ENCODE measurements at places on chromosomes 5 and 9.

- DNase-seq = no peak
Observed at GRCh38 chr9:68473790-68474189, 66.9 kb downstream of the TMEM252 start.

- no peak for DNase-seq
Observed at GRCh38 chr5:159386028-159386711, 55.9 kb upstream of the IL12B start.

- peak; percentile 27 for DNase-seq
Observed at GRCh38 chr9:131627648-131628458, 82.5 kb downstream of the PRRT1B start.

GRCh38 chr5:71600783-71601182 is 13.6 kb downstream of the MCCC2 start:
- DNase-seq = no peak

GRCh38 chr5:126030698-126031097 is 392.5 kb upstream of the GRAMD2B start:
- DNase-seq = no peak

GRCh38 chr5:139108063-139108824 is 89.9 kb downstream of the SIL1 start:
- no peak for DNase-seq

DNA sequence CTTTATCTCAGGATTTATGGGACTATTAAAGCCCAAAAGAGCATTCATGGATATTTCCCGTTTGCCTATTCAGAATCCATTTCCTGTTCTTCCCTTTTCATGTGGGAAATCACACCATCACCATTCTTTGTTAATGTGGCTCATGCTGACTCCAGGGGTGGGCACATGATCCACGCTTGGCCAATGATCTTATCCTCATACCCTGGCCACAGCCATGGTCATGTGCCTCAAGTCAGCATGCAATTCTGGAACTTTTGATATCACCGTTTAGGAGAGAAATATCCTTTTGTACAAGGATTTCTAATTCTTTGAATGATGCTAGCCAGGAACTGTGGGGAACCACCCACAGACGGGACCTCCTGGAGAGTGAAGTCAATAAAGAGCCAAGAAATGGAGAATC is 272.2 kb downstream of the PRELID2 start:
- no peak for DNase-seq

DNA sequence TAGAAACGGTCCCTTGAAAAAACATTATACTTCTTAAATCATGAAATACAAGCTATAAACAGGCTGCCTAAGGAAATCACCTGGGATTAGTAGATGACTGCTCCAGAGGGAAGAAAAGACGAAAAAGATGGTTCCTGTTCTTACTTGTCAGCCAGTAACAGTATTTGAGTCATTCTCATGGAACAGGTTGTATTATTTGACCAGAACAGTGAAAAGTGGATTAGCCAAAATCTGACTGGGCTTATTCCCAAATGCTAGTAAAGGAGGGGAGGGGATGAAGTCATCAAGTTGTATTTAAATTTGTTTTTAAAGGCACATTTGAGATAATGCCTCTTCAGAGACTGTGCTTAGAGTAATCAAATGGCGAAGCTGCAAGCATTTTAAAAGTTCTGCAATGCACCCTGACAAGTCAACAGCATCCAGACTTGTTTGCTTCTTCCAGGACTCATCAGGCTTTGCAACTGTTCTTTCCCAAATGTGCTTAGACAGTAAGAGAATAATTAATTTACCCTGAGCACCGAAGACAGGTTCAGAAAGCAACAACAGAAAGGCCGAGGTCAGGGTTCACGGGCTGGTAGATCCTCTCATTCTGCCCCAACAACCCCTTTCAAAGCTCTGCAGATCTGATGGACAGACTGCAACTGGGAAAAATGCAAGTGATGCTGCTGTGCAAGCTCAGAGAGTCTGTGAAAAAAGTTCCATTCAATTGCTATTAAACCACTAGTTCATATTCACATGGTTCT is 800.6 kb downstream of the KCTD16 start:
- DNase-seq = no peak

DNA sequence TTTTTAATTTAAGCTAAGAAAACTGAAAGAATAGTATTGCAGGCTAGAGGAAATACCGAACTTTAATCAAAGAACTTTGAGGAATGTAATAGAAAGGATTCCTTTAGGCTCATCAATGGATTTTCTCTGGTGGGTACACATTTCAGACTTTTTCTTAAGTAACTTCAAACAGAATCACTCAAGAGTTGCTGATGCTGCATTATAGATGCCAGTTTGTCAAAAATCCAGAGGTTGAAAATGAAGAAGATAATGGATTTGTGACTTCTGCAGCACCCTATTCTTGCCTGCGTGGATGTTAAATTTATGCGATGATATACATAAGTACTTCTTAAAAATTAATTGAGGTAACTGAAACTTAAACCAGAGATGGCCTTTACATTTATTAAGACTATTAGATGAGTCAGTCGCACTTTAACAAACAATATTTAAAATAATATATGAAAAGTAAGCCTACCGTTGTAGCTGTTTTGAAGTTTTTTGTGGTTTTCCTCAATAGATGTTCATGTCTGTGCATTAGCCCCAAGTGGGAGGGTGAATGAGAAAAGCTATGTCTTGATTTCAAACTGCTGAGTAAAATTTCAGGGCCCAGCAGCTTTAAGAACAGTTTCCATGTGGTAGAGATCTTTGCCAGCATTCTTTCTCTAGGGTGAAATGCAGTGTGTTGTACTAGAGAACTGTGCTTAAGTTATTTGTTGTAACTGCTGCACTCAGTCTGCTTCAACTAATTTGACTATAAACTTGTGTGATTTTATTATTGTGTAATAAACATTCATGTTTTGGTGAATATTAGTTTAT is at the start of gene OGN:
Gene OGN, minus strand, starts transcription at position 537 of the 795 bp plus-strand sequence. CDS start 1,171 bp downstream, outside the sequence.
- no peak for DNase-seq

GRCh38 chr5:65923339-65923738 is 3.0 kb upstream of the ERBIN start:
- no peak for DNase-seq

DNA sequence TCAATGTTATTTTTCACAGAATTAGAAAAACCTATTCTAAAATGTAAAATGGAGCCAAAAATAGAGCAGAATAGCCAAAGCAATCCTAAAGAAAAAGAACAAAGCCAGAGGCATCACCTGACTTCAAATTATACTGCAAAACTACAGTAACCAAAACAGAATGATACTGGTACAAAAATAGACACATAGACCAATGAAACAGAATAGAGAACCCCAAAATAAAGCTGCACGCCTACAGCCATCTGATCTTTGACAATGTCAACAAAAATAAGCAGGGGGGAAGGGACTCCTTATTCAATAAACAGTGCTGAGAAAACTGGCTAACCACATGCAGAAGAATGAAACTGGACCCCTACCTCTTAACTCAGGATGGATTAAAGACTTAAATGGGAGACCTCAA is 65.8 kb upstream of the PDE4D start:
- no peak for DNase-seq

DNA sequence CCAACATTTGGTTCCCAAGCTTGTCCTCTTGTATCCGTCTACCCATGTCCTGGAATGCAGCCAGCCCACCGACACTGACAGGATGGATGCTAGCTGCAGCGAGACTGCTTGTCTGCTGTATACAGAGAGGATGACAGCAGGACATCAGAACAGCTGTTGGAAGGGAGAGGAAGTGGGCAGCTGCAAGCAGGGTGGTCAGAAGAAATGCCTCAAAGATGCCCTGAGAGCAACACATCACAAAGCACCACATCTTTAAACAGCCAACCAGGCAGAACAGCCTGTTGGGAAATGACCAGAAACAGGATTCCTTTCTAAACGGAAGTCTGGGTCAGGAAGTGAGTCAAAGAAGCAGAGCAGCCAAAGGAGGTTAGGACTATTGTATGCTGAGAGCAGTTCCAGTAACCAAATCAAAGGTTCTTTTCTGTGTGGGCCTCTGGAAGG is 219.1 kb downstream of the NDUFS4 start:
- no peak for DNase-seq

DNA sequence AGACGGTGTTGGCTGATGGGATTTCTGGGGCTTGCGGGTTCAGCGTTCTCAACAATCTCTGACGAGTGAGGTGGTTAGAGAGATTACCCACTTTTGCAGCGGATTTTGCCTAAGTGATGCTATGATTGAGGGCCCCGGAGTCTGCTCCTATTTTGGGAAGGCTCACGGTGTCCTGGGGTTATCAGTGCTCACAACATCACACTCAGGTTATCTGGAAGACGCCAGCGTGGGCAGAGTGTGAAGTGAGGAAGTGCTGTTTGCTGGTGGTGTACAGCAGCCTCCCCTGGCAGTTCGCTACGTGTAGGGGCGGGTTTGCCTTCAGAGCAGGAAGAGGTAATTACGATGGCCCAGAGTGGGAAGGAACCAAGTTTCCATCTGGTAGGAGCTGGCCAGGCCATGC is 341.2 kb upstream of the IRX2 start:
- no peak for DNase-seq

DNA sequence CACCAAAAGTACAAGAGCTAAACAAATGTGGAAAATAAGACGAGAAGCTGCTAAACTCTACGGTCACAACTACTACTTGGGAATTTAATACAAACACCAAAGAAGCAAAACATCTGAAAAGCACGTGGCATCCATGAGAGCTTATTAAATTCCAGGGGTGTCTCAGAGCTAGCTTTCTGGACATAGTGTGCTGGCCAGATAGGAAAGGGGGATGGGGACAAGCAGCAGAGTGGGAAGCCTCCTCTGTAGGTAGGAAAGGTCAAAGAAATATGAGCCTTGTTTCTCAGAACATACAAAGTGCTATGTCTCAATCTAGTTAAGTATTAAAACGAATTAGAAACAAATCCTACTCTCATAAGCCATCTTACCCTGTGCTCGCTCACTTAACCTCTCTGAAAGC is 51.3 kb upstream of the GOLPH3 start:
- no peak for DNase-seq

DNA sequence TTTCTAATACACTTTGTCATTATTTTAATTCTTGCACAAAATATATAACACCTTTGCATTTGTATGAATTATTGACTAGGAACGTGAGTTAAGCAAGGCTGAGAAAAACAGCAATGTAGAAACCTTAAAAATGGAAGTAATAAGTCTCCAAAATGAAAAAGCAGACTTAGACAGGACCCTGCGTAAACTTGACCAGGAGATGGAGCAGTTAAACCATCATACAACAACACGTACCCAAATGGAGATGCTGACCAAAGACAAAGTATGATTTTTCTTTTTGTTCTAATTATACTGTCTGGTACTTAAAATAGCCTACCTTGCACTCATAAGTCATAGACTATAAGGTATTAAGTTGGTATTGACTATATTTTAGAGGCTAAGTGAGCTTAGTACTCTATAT is 34.4 kb downstream of the RAD50 start:
- DNase-seq = no peak

DNA sequence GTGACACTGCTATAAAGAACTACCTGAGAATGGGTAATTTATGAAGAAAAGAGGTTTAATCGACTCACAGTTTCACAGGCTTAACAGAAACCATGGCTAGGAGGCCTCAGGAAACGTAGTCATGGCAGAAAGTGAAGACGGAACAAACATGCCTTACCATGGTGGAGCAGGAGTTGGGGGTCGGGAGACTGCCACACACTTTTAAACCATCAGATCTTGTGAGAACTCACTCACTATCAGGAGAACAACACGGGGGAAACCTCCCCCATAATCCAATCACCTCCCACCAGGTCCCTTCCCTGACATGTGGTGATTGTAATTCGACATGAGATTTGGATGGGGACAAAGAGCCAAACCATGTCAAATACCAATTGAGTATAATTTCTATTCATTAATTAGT is 2392.6 kb upstream of the C9orf72 start:
- DNase-seq = no peak

- no peak for DNase-seq
Observed at GRCh38 chr9:135724186-135724787, 22.3 kb downstream of the KCNT1 start.

DNA sequence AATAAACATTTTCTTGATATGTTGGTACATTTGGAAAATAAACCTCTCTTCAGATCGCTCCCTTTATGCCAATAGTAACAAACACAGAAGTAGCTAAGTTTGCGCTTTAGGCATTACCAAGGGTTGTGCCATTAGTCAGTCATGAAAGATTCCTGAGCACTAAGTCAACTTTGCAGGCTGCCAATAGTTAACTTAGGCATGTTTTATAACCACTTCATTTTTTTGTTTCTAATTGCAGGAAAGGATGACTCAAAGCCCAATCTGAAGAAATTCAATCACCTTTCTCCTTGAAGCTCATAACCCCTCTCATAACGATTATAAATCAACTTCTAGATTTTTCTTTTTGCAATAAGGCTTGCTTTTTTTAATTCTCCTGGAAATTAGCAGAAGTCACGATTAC is 517.0 kb downstream of the AGTPBP1 start:
- no peak for DNase-seq

- no peak for DNase-seq
Observed at GRCh38 chr5:119022017-119022745, 33.8 kb upstream of the DTWD2 start.
